ENCODE measurements at places on chromosomes 4 and X. TPM values are rescaled to one million over a fixed set of nuclear protein-coding genes. Genes with fewer than 3 reads are reported as not detected.

The FGG gene
- not detected for total RNA-seq

The ACSL1 gene
- 16.8 TPM for total RNA-seq

The TLR2 gene
- total RNA-seq: not detected

The DGKK gene
- total RNA-seq: not detected

The CENPE gene
- 7.7 TPM for total RNA-seq

The SHROOM2 gene
- total RNA-seq: 0.22 TPM

The MYOZ2 gene
- total RNA-seq: not detected

The CENPVL1 gene
- total RNA-seq: not detected

The UGT2B11 gene
- not detected for total RNA-seq

GRCh38 chr4:138178566-138178965, 63.6 kb downstream of the SLC7A11 start:
- peak; percentile 49 for DNase-seq

DNA sequence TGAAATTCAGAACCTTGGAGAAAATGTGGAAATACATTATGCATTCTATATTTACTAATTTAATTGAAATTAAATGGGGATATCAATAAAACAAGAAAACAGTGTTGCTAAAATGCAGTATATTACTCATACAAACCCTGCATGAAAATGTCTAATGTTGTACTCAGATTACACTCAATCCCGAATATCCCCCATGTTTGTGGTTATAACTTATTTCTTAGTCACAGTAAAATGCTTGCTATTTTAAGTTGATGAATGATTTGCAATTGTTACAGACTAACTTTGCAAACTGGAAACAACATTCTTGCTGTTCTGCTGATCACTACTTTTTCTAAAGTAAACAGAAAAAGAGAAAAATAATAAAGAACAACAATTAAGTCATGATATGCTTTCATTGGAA, 33.1 kb upstream of the ANXA10 start:
- DNase-seq: peak; percentile 53

DNA sequence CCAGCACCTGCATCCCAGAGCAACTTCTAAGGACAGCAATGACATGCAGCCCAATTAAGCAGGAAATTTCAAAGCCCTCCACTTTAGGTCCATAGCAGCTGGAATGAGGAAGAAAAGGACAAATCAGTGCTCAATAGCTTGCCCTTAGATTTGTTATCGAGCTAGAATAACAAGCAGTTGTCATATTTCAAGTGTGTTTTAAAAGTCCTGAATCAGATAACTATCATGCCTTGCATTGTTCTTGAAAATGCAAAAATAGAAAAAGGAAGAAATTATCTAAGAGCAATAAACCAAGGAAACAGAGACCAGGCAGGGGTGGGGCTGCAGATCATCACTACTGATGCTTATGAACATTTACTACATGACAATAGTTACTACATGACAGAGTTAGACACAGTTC, 43.9 kb upstream of the KLF3 start:
- no peak for DNase-seq

GRCh38 chrX:30831082-30831481, 58.0 kb downstream of the TAB3 start:
- no peak for DNase-seq

GRCh38 chr4:79609817-79610216, 201.8 kb upstream of the GK2 start:
- DNase-seq: no peak

GRCh38 chr4:157576671-157577217, 356.2 kb downstream of the GRIA2 start:
- DNase-seq: no peak

- DNase-seq: peak; percentile 8
Observed at GRCh38 chrX:97539970-97540519, 656.3 kb downstream of the RPA4 start.

GRCh38 chrX:22177950-22178515, 94.7 kb upstream of the CBLL2 start:
- DNase-seq: no peak

- DNase-seq: no peak
Observed at GRCh38 chrX:39795605-39796004, 302.2 kb downstream of the BCOR start.

GRCh38 chrX:18873189-18873791, 110.6 kb downstream of the PHKA2 start:
- DNase-seq: peak; percentile 80

All from GM23248 (cell line).